ENCODE measurements at places on chromosomes 5 and 9. TPM values are rescaled to one million over a fixed set of nuclear protein-coding genes. Genes with fewer than 3 reads are reported as not detected.

The PCDHGB2 gene
- total RNA-seq, result 6.5 TPM

The PCDHB13 gene
- total RNA-seq, result 4.2 TPM

- H3K4me3 ChIP-seq, result no peak overlapping the region
- no peaks in the 10 kb centered on the region for H3K4me1 ChIP-seq
- no peak for DNase-seq
- H3K27me3 ChIP-seq, result no peaks in the 10 kb centered on the region
Measured at GRCh38 chr5:140282266-140282665, 20.6 kb downstream of the PFDN1 start.

- no peaks in the 10 kb centered on the region for H3K27me3 ChIP-seq
- H3K36me3 ChIP-seq, result no peaks in the 10 kb centered on the region
- no peaks in the 10 kb centered on the region for H3K4me1 ChIP-seq
- DNase-seq, result no peak
- H3K27ac ChIP-seq, result no peak overlapping the region
Measured at GRCh38 chr5:15014809-15015208, 143.2 kb upstream of the ANKH start.

- peak overlapping the region; percentile 92 for H3K27ac ChIP-seq
- H3K4me1 ChIP-seq, result peaks cover 2% of the 10 kb centered on the region
- peak overlapping the region; percentile 94 for H3K4me3 ChIP-seq
- DNase-seq, result no peak
- H3K36me3 ChIP-seq, result no peaks in the 10 kb centered on the region
- H3K27me3 ChIP-seq, result no peaks in the 10 kb centered on the region
Measured at GRCh38 chr9:5608298-5609225, 20.3 kb upstream of the RIC1 start.

GRCh38 chr5:111117136-111117535 is 25.0 kb downstream of the WDR36 start:
- no peaks in the 10 kb centered on the region for H3K27me3 ChIP-seq
- H3K27ac ChIP-seq, result no peak overlapping the region
- no peaks in the 10 kb centered on the region for H3K4me1 ChIP-seq
- no peak for DNase-seq
